ENCODE measurements at places on chromosomes 5 and 9. TPM values are rescaled to one million over a fixed set of nuclear protein-coding genes. Genes with fewer than 3 reads are reported as not detected.

RASGRF2 gene
- total RNA-seq: 6.0 TPM

DNA sequence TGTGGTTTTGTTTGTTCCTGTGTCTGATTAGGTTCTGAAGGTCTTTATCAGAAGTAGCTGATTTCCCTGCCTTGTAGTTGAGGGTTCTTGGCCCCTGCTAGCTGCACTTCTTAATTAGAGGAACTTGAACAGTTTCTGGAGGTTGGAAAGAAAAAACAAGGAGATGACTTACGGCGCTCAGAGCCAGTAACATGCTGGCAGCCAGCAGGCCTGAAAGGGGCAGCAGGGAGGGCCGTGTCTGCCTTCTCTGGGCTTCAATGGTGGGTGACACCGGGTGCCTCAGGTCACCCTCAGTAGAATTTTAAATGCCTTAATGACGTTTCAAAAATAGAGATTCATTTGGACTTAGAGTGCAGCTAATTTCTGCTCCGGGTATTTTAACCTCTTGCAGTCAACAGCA lies 15.8 kb downstream of the UBE2QL1 start:
- DNase-seq: no peak

- no peak for DNase-seq
Measured at GRCh38 chr9:27361492-27361891, 64.5 kb upstream of the EQTN start.

DNA sequence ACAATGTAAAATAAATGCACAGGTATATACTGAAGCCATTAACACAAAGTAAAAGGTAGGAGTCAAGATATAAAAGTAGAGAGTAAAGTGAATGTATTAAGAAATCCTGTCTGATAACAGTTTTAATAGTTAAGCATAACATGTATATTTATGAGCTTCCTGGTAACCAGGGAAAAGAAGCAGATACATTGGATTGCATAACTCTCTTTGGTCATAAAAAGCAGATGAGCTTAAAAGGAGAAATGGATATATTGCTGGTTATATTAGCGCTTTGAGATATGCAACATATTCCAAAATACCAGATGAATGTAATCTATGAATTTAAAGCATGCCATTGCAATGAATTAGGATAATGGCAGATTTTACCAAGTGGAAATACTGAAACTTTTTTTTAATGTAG lies 6.2 kb upstream of the TNFSF8 start:
- no peak for DNase-seq

C9orf40 gene
- 22.2 TPM for total RNA-seq

CLIC3 gene
- total RNA-seq: 3.3 TPM

- peak; percentile 57 for DNase-seq
Measured at GRCh38 chr9:137488327-137488653, 29.2 kb upstream of the NSMF start.

Data from Peyer's patch (tissue), 4 donors.